ENCODE measurements at places on chromosomes 7 and 10.

- DNase-seq: no peak
Observed at GRCh38 chr10:31025142-31025541, 6.5 kb downstream of the ZNF438 start.

- no peak for DNase-seq
Observed at GRCh38 chr7:108308903-108309302, 147.3 kb downstream of the NRCAM start.

- DNase-seq: no peak
Observed at GRCh38 chr7:25288556-25289307, 60.4 kb upstream of the NPVF start.

DNA sequence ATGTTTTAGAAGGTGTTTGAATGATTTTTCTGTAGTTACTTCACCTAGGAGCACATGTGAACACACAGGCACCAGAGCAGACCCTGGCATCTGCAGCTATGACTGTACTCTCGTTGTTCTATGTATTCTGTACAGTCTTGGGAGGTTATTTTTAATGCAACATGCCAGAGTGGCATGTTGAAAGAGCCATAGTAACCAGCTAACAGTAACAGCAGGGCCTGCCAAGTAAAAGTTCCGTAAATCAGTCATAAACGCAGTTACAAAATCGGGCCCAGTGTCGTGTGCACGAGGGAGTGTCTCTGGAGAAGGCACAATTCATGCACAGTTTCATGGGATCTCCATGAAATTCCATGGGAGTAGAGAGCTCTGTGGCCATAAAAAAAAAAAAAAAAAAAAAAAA lies 108.3 kb upstream of the CDK6 start:
- no peak for DNase-seq

GRCh38 chr7:7918736-7919448 lies 49.7 kb upstream of the GLCCI1 start:
- DNase-seq: no peak

- DNase-seq: no peak
Observed at GRCh38 chr7:40598915-40599314, 464.1 kb downstream of the SUGCT start.

DNA sequence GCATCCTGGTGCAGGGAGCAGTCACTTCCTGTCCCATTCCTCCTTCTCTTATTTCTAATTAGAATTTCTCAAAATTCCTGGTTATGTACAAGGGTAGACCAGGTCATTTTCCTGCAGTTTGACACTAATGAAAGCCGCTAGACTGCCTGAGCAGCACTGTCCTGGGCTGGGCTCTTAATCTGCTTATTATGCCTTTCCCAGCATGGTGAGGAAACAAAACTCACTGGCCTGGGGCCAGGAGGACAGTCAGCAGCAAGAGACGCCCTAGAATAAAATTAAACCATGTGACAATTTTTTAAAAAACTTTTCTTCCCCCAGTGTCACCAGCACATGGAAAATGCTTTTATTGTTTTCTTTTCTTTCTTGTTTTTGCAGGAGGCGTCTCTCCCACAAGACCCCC lies 647.5 kb downstream of the TYW1 start:
- DNase-seq: no peak

DNA sequence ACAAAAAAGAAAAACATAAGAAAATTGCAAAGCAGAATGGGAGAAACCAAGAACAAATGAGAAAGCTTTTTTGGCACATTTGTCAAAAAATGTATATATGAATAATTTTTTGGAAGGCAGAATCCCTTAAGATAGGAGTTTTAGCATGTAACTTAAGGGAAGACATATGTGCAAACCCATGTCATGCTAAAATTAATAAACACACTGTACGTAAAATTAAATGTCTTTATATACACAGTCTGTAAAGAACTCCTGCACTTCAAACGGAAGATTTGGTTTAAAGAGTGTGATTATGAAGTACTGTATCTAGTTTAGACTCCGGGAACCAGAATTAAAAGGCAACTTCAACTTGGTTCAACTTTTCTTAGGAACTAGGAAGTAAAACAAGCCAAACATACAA lies 369.9 kb upstream of the TEX47 start:
- DNase-seq: no peak

DNA sequence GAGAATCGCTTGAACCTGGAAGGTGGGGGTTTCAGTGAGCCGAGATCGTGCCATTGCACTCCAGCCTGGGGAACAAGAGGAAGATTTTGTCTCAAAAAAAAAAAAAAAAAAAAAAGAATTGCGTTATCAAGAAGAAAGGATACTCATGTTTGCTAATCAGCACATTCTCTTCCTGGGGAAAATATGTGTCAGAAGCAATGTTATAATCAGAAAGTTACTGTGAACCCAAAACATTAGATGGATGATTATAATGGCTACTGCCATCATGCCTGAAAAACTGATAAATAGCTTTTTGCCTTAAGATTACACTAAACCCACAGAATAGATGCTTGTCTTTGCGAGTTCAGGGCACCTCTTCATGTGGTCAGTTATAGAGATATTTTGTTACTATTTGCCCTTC lies 24.3 kb upstream of the GNAI1 start:
- DNase-seq: no peak

GRCh38 chr7:108452707-108453106 lies 3.5 kb downstream of the NRCAM start:
- DNase-seq: peak; percentile 12

DNA sequence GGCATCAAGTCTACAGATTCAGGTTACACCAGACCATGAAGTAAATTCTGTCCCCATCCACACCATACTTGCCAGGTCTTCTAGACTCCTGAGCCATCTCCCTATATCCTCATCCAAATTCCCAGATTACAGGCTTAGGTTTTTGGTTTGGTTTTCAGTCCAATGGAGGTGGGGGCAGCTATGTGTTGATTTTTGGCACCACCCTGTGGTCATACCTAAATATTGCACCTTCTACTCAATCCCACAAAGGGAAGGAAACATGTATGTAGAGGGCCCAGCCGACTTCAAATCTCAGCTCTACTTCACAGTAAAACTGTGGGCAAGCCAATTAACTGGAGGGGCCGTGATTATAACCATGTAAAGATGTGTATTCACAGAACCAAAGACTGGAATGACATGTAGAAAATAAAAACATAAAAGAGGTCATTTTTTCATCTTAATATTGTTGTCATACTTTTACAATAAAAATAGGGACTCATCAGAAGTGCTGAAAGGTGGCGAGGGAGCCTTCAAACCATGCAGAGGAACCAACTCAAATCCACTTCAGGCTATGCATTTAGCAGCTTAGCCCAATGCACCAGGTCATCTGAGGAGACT lies 19.8 kb downstream of the ERCC6 start:
- DNase-seq: peak; percentile 46

DNA sequence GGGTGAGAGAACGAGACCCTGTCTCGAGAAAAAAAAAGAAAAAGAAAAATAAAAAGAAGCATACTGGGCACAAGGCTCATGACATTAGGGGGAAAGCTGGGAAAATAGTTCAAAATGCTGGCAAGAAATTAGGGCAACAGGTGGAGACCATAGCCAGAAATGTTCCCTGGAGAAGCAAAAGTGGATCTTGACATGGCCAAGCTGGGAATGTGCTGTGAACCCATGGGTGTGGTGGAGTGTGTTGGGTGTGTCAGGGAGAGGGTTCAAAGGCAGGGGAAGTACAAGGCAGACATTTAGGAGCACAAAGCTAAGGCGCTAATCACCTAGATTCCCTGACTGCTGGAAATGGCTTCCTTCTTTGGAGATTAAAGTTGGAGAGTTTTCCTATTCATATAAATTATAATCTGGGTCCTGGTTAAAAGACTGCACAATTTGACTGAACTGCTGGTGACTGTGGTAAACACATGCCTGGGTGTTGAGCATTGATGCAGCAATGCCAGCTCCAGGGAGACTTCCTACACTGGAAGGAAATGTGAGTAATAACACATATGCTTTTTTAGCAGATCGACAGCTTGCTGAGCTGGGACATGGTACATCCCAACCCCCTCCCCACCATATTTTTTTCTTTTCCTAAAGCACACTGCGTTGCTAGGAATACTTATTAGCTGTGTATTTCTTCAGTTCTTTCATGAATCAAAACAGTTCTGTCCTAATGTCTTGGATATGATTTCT lies 70.1 kb upstream of the ARHGAP21 start:
- no peak for DNase-seq

GRCh38 chr7:115680921-115681320 lies 349.6 kb downstream of the TFEC start:
- DNase-seq: no peak

DNA sequence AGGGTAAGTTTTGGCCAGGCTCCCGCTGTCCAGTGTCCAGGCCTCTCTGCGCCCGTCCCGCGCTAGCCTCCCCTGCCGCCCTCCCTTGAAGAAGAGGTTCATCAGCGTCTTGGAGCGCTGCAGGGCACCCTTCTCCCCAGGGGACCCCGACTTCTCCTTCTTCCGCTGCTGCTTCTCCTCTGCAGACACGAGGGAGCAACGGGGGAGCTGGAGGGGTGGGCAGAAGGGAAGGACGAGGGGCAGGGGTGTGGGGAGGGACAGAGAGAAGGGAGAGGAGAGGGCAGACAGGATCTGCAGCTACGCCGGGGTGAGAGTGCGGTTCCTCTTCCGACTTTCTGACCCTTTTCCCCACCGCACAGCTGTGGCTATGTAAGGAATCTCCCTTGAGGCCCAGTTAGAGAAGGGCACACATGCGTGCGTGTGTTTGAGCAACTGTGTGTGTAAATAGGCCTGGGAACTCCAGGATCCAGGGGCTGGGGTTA lies 12.8 kb downstream of the PDZD7 start:
- no peak for DNase-seq

DNA sequence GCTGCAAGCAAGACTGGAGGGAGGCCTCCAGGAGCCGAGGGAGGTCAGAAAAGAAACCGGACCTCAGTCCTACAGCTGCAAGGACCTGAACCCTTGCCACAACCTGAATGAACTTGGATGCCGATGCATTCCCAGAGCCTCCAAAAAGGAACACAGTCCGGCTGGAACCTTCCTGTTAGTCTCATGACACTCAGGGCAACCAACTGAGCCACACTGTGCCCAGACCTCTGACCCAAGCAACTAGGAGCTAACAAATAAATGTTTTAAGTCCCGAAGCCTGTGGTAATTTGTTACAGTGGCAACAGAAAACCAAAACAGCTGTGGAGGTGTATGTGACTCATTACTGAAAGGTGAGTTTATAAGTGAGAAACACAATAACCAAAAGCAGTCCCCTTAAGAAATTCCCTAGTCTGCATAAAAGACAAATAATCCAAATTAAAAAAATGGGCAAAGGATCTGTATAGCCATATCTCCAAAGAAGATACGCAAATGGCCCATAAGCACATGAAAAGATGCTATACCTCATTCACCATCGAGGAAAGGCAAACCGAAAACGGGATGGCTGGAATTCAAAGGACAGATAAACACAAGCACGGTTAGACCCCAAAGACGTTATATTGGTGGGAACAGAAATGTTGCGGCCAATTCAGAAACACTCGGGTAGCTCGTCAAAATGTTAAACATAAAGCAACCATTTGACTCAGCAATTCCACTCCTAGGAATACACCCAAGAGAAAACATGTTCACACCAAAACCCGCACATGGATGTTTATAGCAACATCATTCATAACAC lies 24.8 kb downstream of the GNA12 start:
- no peak for DNase-seq

DNA sequence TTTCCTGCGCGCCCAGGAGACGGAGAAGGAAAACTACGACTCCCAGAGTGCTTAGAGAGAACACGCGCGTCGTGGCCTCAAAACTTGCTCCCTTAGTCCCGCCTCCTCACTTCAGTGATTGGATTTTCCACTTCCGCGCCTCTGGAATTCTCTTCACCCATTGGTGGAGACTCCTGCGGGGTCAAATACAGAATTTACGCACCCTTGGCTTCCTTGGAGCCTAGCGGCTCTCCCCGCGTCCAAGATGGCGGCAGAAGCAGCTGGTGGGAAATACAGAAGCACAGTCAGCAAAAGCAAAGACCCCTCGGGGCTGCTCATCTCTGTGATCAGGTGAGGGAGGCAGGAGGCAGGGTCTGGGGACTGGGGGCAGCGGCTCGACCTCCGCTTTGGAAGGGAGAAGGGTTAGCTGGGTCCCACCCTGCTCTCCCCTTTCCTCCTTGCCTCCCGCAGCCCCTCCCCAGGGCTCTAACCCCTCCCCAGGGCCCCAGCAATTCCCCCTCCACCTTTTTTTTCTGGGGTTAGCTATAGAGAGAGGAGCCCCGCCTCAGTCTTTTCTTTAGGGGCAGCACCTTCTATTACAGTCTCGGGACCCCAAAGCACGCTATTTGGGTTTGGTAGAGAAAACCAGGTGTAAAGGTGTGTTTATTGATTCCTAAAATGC lies at the start of gene EXOC4:
Gene EXOC4 (plus strand): TSS at position 221 of the 661 bp plus-strand sequence.
- DNase-seq: peak; percentile 97

GRCh38 chr10:13376297-13376696 lies 28.2 kb upstream of the SEPHS1 start:
- no peak for DNase-seq

DNA sequence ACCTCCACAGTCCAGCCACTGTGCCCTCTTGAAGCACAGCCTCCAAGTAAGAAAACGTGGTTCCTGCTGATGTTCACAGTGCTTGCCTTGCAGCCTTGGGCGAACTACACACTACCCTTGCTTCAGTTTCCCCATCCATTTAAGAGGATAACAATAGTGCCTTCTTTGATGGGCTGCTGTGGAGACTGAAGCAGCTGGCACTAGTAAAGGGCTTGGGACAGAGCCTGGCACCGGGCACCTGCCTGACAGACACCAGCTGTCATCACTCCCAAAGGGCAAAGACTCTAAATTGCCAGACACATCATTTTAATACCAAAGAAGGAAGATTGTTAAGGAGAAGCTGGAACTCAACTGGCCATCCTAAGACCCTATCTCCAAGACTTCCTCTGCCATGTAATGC lies 3.1 kb upstream of the C10orf90 start:
- no peak for DNase-seq

DNA sequence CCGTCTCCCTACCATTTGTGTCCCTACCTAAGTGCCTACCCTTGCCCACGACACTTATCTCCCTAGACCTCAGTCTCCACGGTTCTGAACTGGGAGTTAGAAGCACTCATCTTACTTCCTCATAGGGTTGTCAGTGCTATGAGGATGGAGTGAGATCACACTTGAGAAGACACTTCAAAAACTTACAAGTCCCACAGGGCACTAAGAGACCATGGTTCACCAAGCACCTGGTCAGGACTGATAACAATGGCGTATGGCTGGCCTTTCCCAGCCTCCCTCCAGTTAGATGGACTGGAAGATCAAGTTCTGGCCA lies 43.2 kb downstream of the KCNMA1 start:
- no peak for DNase-seq

DNA sequence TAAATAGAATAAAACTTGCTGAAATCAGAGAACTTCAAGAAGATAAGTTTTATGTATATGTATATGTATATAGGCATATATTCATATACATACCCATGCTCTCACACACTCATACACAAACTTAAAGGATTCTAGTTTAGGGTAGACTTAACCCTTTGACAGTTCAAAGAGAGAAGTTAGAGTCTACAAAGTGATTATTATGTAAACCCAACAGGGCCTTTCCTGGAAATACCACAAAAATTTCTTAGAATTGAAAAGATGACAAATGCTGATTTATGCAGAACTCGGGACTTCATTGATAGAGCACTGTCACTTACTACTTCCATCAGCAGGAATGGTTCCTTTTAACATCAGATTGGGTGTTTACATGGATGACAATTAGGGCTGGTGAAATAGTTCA lies 763.5 kb downstream of the AUTS2 start:
- no peak for DNase-seq

- DNase-seq: no peak
Observed at GRCh38 chr7:143408252-143408685, 387 bp downstream of the EPHA1 start.

Measured in CD4-positive, alpha-beta memory T cell (primary cell).